ENCODE measurements at places on chromosomes 7 and 10.

- peak; percentile 49 for DNase-seq
Measured at GRCh38 chr10:86167762-86168128, 198.8 kb downstream of the GRID1 start.

DNA sequence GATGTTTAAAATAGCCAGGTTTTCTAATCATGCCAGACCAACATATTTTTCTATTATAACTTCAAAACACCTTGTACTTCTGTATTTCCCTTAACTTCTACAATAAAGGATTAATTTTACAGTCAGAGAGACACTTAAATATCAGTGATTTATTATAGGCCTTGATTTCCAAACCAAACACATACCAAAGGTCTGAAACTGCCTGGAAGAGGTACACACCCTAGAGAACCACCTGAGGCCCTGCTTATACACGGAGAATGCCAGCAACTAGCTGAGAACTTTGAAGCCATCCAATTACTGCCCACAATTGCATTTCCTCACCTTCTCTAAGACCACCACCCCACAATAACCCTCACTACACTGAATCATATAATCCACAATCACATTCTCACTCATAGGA is 4.9 kb downstream of the CCDC6 start:
- no peak for DNase-seq

DNA sequence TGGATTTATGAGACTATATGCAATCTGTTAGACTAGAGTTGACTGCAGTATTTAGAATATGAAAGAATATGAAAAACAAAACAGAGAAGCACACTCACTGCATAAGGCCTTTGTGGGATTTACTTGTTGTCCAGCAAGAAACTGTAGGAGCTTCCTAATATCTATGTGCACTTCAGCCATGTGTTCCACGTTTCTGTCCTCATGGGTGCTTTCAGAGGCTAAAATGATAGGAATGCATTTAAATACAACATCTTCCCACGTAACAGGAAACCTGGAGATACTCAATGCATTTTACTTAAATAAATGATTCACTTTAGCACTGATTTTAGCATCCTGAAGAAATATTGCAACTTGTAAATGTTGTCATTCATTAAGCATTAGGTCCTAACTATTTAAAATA is 11.7 kb downstream of the HUS1 start:
- DNase-seq, result no peak

DNA sequence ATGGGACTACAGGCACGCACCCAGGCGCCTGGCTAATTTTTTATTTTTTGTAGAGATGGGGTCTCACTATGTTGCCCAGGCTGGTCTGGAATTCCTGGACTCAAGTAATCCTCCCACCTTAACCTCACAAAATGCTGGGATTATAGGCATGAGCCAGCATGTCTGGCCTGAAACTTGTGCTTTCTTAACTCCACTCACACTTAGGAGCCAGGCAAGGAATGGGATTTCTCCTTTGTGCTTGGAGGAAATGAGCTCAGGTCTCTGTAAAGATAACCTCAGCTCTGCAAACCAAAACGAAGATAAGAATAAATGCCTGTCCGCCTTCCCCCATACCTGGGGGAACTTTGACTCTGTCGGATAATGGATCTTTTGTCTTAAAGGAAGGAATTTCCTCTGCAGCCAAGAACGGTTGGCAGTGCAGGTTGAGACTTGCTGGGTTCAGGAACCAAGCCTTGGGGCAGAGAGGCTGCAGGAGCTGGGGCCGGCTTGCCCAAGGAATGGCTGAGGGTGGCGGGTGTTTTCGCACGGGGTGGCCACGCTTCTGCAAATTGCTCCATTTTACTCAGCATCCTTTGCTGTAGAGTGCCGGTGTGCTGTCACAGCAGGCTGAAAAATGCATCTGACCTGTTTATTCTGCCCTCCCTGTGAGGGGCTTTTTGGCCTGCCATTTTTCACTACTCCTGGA is 174.2 kb downstream of the KIAA1217 start:
- no peak for DNase-seq

- no peak for DNase-seq
Measured at GRCh38 chr7:138023618-138024342, 21.9 kb upstream of the CREB3L2 start.

DNA sequence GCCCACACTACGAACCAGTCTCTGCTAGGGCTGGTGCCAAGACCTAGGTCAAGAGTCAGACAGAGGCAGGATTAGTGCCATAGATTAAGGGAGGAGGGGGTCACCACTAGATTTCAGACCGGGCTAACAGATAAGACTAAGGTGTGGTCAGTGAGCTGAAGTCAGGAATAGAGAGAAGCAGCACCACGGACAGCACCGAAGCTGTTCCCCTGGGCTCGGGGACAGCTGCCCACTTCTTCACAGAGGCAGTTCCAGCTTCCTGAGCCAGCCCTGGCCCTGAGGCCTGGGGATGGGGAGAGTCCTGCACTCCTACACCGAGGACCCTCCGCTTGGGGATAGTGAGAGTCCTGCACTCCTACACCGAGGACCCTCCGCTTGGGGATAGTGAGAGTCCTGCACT is 11.2 kb upstream of the JAKMIP3 start:
- no peak for DNase-seq

DNA sequence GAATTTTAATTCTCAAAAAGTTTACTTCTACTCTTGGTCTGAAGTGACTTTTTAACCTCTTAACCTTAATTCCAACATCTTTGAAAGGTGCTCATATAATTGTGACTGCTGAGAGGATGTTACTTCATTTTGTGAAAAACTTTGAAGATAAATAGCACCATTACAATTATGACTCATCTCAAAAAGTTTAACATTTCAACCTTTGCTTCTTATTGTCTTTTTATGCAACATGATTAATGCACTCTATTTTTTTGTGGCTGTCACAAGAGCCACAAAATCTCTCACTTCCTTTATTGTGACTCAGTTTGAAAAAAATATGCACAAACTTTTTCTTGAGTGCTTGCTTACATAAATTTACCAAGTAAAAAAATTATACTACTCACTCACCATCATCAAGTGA is 383.1 kb downstream of the LRRTM3 start:
- no peak for DNase-seq

GRCh38 chr7:103124429-103124979 is 24.4 kb downstream of the NAPEPLD start:
- DNase-seq, result no peak

- no peak for DNase-seq
Measured at GRCh38 chr7:94643771-94644545, 12.0 kb downstream of the SGCE start.

- no peak for DNase-seq
Measured at GRCh38 chr7:130091999-130092398, 21.7 kb downstream of the KLHDC10 start.

DNA sequence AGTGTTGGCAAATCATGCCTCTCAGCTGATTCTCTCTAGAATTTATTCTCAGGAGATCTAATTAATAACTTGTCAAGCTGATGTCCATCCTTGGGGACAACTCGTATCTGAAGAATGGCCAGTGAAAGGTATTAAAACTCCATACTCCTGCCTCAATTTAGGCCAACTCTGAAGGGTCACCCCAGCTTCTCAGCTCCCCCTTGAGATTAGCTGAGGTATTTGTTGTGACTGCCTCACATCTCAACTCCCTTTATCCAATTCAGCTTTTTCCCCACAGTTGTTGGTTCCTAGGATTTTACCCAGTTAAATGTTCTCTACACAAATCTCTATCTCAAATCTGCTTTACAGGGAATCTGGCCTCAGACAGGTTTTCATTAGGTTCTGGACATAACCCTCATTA is 182.4 kb downstream of the MALRD1 start:
- no peak for DNase-seq

GRCh38 chr10:88234297-88234696 is 348.8 kb downstream of the RNLS start:
- DNase-seq, result no peak

Data from sigmoid colon (tissue), 7 donors.